ENCODE measurements at places on chromosomes 2 and 18.

DNA sequence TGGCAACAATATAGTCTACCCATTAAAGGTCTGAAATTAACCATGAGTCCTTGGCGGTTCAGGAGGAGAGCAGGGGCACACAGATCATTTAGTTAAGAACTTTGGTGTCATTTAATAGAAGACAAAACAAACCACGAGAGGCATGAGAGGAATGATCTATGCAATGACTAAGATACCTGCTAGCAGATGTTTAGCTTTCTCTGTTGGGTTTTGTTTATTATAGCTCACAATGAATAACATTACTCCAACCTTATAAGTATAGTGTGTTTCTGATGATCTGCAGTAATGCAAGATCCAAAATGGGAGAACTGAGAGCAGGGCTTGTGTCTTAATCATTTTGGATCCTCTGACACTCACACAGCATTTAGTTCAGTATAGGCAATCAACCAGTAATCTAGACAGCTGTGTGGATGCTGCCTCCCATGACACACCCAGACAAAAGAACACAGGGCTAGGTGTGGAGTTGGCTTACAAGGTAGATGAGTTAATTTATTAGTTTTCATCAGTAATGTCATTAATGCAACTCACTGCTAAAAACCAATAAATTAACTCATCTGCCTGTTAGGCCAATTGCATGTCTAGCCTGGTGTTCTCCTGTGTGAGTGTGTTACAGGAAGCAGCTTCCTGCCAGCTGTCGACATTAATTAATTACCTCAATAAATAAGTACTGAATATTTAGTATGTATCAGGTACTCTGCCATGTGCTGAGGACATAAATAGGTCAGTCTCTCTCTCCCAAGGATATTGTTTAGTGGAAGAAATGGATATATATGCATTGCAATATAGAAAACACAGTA, 92.3 kb downstream of the CLIP4 start:
- no peak for DNase-seq

DNA sequence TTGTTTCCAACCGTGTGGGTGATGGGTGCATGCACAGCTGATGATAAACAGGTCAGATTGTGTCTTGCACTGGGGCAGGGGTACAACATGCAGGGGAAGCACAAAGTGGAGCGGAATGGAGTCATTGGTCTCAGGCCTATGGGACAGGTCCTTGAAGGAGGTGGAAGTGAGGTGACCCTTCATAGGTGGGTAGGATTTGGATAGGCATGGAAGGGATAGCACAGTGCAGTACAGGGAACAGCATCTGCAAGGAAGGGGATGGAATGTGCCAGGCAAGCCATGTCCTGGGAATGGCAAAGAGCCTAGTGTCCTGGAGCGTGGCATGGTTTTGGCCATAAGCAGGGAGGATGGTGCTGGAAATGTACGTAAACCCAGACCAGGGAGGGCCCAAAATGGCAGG, 143.9 kb downstream of the CAPN13 start:
- no peak for DNase-seq

DNA sequence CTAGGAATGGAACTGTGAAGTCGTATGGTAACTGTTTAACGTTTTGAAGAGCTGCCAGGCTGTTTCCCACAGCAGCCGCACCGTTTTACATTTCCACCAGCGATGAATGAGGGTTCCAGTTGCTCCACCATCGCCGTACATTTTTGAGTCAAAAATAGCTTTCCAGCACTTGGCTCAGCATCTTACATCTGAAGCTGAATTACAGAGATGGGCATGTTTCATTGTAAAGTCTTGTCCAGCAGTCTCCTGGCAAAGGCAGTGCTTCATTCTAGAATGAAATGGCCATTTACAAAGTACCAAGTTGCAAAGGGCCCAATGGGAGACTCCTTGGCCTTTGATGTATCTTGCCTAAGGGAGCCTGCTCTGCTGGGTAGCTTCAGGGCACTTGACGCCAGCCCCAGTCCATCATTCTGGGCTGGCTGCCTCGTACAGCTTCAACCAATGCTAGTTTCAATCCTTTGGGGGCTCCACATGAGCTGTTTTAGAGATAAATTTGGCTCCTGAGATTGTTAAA, 45.1 kb downstream of the ATIC start:
- DNase-seq, result no peak

GRCh38 chr18:45270289-45270771, 344.9 kb upstream of the SLC14A2 start:
- DNase-seq, result no peak

GRCh38 chr18:48296581-48296980, 112.6 kb downstream of the ZBTB7C start:
- peak; percentile 30 for DNase-seq

DNA sequence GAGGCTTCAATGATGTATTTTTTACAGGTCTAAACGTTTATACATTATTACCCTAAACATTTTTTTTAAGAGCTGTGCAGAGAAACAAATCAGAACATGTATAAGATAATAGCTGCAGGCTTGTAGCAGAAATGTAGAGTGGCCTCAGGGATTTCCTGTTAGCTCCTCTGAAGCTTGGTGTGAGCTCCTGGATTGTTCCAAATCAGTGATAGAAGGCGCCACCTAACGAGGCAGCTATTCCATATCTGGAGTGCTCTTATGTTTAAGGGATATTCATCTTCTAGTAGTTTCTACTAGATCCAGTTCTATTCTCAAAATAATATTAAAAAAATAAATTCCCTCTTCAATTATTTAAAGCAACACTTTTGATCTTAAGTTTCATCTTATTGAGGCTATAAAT, 93.1 kb downstream of the LRP1B start:
- DNase-seq, result no peak

DNA sequence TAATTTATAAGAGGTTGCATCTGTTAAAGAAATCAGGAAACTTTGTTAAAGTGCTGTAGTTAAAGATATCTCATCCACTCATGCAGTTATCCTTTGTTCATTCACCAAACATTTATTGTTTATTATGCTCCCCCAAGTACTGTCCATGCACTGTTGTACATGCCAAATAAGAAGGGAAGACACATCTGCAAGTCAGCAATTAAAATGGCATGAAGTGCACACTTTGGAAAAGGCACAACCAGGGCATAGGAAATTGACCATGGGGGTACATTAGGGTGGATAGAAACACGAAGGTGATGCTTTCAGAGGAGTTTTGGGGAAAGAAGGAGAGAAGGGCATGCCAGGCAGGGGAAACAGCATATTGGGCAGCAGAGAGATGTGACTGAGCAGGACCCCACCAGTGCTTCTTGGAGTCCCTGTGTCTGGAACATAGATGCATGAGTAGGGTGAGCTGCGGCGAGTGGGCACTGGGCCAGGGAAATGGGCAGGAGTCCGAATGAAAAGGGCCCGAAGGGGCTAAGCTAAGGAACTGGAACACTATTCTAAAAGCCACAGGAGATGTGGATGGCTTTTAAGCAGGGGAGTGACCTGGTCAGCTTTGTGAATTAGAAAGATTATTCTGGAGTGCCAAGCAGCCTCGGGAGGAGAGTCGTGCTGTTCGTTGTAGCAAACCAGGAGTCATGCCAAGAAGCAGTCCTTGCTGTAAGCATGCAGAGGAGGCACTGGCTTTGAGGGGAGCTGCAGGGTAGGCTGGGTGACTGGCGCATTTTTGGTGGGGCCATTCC, 316.3 kb downstream of the AGPS start:
- no peak for DNase-seq

GRCh38 chr2:100976645-100977391, 25.3 kb upstream of the RPL31 start:
- no peak for DNase-seq

- peak; percentile 85 for DNase-seq
Observed at GRCh38 chr2:28594332-28595108, 98.7 kb downstream of the PLB1 start.

DNA sequence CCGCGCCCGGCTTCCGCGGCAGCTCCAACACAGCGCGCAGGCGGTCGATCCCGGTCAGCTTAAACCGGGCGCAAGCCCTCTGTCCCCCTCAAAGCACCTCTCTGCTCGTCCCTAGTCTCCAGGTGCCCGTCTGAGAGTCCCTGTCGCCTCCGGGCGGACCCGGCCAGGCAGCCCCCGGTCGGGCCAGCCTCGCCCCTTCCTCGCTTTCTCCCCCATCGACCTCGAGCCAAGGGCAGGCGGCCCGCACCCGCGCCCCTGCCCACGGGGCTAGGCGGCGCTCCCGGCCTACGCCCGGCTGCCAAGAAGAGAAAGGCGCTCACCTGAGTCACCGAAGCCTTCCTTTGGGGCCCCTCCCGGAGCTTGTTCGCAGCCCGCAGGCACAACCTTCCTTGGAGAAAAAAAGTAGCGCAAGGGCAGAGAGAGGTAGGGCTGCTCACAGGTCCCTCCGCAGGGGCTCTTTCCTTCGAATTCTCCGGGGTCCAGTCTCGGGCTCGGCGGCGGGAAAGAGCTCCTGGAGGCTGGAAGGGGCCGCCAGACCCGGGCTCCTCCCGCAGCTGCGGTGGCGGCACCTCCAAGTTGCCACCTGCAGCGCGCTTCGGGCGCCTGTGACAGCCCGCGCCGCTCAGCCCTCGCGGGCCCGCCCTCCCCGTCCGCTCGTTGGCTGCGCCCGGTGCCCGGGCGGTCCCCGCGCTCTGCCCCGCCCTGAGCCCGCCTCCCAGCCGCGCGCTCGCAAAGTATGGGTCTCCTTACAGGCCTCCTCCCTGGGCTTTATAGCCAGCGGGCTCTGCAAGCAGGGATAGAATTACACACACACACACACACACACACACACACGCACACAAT, 86.5 kb upstream of the EPB41L3 start:
- DNase-seq, result no peak

All from SHP77 (cell line).